ENCODE measurements at places on chromosomes 6 and 20.
A peak's percentile ranks its signal among the peaks of the same experiment; 100 is the strongest.

GRCh38 chr6:44072959-44073611 is 54.2 kb downstream of the MRPL14 start:
- DNase-seq, result no peak

GRCh38 chr6:37731888-37732287 is 34.2 kb upstream of the MDGA1 start:
- DNase-seq, result no peak

DNA sequence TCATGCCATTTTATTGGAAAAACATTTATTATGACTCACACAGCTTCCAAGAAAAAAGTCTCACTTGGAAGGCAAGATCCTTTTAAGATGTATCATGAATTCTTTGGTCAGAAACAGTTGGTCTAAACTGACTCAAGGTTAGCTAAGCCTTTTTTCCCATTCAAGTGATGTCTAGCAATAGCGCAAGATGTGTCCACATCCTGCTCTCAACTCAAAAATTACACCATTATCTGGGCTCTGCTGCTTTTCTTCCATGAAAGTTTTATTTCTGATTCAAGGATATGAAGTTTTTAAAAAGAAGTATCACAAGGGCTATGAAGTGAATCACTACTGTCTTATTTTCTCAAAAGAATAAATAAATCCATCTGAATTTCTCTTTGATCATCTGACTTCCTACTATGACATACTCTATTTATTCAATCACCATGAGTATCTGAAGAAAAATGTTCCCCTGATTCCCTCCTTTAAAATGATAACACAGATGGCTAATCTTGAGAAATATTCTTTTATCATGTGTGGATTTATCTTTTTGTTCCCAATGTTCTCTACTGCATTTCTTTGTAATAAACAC is 139.2 kb downstream of the AHI1 start:
- no peak for DNase-seq

- no peak for DNase-seq
These were observed 121.7 kb downstream of the NKAIN2 start for GRCh38 chr6:123925350-123925749.

DNA sequence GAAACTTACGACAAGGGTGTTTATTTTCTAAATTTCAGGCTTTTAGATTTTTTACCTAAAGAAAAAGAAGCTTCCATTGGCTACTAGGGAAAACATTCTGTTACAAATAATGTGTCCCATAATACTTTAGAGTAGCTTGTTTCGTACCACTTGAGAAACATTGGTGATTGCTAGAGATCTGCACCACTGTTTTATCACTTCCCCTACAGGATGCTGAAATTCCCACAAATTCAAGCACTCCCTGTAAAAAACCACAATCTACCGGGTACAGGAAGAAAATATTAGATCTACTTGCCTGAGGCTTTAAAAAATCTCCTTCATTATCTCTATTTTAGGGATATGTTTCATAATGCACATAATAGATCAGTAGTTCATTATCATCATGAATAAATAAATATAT is 29.9 kb downstream of the SEL1L2 start:
- DNase-seq, result no peak

DNA sequence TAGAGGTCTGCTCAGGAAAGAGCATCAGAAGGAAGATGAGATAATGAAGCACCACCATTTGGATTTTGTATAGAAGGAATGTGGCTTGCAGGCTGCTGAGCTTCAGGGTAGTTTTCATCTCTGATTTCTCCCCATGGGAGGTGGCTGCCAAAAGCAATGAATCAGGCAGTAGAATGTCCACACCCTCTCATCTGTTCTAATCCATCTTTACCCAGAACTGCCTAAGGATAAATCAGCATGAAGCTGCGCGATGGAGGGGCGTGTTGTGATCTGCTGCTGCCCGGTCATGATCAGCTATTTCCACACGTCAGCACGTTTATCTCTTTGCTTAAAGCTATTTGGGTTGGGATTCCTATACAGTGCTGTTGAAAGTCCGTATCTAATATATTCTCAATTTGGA is 295.4 kb downstream of the FOXA2 start:
- DNase-seq, result no peak

GRCh38 chr6:63661769-63662168 is 26.2 kb downstream of the PHF3 start:
- no peak for DNase-seq

DNA sequence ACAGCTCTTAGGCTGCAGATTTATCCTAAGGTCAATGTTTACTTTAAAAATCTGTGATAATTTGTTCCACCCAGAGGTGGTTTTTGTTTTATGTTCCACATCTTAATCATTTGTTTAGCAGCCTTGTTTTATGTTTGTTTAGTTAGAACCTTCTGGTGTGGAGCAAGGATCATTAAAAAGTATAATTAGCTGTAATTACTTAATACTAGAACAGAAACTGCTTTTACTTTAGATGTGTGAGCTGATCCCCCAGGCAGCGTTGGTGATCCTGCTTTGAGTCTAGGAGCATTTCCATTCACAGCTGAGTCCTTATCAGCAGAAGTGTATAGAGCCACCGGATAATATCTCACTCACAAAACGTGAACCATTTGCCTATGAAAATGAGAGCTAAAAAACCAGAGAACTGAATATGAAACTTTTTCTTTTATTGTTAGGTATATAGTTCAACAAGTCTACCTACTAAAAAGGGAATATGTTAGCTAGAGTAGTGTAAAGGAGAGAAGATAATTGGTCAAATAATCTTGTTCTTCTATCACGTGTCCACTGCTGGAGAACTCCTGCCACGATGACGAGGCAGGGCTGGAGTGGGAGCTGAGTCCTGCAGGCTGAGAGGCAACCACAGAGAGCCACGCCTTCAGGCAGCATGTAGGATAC is 78.5 kb downstream of the TRMT11 start:
- DNase-seq, result no peak

- no peak for DNase-seq
These were observed 28.5 kb downstream of the CDC5L start for GRCh38 chr6:44415873-44416502.

DNA sequence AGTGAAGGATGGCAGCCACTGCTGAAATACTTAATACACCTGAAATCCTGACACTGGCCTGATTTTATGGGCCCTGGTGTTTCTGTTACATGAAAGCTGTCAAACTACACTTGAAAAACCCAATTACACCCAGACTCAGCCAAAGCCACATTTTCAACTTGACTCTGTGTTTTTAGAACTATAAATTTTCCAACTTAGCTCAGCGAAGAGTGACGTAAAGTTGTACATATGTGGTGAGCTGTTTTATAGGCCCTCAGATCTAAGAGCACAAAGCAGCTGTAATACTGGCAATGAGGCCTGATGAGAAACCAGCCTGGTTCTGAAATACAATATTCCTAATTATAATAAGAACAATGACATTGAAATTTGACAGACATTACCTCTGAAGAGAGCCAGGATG is 18.6 kb downstream of the SCML4 start:
- no peak for DNase-seq

GRCh38 chr6:140775061-140775460 is 1357.7 kb upstream of the GJE1 start:
- DNase-seq, result no peak

- peak; percentile 83 for DNase-seq
These were observed 275.1 kb downstream of the CDC5L start for GRCh38 chr6:44662461-44663121.

- DNase-seq, result no peak
These were observed 143.4 kb upstream of the EEF1E1 start for GRCh38 chr6:8245726-8246125.

GRCh38 chr6:3414327-3415081 is 42.3 kb downstream of the SLC22A23 start:
- DNase-seq, result no peak

DNA sequence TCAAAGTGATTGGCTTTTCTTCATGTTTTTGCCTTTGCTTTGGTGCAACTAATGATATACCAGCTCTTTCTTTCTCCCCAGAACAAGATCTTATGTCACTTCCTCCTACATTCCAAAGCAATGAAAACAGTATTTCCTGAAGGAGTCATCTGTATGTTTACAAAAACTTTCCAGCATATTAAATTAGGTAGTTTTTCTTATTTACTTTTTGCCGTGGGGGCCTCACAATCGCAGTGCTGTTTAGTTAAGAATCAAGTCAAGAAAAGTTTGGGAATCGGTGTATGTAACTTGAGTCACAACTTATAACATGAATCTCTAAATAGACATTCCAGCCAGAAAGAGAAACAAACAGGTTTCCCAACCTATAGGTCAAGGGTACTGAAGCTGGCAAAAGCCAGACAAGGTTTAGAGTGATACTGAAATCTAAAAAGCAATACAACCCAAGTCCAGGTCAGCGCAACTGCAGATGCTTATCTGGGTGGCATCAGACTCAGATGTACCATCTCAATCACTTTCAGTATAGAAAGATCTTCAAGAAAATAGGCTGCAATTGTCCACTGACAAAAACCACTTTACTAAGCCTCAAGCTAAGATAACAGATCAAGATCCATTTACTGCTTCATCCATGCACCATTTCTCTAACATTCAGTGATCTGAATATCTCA is 63.6 kb downstream of the IPCEF1 start:
- DNase-seq, result no peak

DNA sequence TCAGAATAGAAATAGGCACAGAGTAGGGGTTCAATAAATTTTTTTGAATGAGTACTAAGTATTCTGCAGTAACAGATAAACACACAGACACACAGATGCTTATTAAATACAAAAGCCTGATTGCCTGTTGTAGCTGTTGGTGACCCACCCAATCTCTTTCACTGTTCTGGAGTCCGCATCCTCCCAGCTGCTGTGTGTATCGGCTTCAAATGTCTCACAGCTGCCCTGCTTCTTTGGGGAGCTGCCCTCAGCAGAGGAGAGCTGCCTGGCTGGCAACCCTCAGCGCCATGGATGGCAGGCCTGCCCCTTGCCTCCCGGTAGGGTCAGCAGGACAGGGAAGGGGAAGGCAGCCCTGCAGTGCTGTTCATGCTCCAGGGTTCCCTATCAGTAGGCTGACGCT is 85.9 kb upstream of the PRND start:
- no peak for DNase-seq

DNA sequence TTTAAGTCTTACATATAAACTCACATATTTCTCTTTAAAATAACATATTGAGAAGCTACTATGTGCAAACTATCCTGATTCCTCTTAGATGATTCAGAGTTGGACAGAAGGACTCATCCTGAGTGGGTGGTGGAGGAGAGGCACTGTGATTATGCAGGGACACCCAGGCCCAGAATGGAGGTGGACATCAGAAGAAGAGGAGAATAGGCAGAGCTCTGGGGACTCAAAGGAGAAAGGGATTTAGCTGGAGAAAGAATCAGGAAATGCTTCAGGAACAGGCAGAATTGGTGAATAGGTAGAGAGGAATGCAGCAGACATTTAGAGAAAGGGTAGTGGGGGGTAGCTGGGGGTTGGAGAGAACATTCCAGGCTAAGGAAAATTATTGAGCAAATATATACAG is 17.4 kb downstream of the RCAN2 start:
- no peak for DNase-seq

DNA sequence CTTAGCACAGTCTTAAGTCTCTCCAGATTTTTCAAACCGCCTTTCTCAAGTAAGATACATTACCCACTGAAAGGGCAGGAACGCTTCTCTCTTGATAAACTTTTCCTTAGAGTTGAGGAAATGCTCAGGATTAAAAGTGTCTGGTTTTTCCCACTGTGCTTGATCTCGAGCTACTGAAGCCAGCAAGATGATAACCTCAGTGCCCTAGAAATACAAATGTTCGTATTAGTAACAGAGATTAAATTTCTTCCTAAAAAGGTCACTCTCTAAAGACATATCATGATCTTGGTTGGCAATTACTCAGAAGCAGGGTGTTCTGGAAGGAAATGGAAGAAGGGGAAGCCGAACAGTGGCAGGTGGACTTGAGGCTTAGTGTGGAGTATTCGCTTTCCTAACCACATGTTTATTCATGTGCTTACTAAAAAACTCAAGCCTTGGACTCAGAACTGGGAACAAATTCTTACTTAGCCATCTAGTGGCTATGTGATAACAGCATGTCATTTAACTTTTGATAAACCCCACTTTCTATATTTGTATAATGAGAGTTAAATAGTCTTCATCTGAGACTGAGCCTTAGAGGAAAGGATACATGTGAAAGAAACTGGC is 20.1 kb downstream of the C6orf141 start:
- DNase-seq, result no peak

DNA sequence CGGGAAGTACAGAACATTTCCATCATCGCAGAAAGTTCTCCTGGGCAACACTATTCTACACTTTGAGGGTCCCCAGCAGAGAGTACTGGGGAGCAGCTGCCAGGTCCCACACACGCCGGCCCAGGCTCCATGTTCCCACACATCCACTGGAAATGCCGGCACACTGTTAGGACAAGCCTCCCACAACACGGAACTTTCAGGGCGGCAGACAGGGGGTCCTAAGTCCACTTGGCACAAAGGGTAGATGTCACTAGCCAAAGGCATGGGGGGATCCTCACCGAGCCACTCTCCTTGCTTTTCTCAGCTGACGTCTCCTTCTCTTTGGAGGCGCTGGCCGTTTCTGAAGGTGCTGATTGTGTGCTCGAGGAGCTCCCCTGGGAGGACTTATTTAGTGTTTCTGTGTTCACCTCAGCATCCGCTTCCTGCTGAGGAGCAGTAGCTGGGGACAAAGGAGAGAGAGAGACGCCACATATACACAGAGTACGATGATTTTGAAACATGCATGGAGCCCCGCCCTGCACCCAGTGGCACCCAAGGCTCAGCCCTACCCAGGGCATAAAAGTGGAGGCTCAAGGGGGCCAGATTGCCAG is 135.4 kb downstream of the ZMYND8 start:
- DNase-seq, result no peak

DNA sequence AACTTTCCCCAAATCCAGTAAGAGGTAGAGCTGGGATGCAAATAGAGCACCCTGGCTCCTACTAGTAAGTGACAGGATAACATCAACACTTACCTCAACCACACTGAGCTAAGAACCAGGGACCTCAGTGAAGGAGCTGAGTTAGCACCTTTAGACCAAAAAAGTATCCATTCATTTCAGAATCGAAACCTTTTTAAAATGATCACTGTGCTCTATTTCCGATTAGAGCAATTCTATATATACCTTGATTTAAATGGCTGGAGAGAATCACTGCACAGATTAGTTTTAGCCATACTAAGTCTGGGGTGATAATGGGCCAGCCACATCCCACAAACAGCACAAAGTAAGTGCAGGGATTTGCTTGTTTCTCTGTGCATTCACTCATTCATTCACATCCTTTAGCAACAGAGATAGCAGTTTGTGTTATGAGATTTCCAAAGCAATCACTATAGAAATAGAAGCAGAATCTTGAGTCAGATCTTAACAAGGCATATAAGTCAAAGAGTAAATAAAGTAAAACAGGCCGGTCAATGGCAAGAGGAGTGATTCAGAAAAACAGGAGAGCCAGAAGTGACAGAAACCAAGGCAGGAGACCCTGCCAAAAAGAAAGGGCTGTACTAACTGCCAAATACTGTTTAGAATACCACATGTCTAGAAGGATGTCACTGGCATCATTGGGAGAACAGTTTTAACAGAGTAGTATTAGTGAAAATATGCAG is 136.3 kb downstream of the KIF13A start:
- no peak for DNase-seq

- DNase-seq, result no peak
These were observed 107.5 kb downstream of the C6orf58 start for GRCh38 chr6:127684501-127684900.

GRCh38 chr6:42694586-42694985 is 27.8 kb downstream of the PRPH2 start:
- DNase-seq, result no peak

- DNase-seq, result no peak
These were observed 365.9 kb upstream of the CHD6 start for GRCh38 chr20:41984031-41984430.

All from iPS DF 6.9 (cell line).